ENCODE measurements at places on chromosomes 1 and 21. TPM values are rescaled to one million over a fixed set of nuclear protein-coding genes. Genes with fewer than 3 reads are reported as not detected.

DNA sequence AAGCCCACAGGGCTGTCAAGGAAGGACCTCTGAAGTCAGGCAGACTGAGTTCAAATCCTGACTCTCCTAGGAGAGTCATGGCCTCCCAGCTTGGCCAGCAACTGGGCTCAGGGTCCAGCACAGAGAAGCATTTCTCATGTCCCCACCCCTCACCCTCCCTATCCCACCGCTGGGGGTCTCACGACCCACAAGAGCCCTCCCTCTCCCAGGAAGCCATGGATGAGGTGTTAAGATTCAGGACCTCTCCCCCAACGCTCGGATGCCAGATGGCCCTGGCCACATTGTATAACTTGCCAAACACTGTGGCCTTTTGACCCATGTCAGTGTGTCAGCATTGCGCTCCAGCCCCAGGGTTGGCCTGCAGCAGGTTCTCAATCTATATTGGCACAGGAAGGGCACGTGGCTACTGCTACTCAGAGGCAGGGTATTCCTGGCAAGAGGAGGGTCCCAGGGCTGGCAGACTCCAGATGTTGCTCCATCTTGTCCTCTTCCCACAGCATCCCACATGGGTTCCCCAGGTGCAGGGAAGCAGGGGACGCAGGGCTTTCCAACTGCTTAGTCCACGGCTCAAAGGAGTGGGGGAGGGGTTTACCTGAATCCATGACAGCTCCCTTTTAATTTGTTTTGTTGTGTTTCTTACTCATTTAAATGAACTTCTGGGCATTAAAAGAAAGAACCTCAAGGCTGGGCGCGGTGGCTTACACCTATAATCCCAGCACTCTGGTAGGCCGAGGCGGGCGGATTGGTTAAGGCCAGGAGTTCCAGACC is 10.5 kb downstream of the SLC2A1 start:
- no peak for DNase-seq

DNA sequence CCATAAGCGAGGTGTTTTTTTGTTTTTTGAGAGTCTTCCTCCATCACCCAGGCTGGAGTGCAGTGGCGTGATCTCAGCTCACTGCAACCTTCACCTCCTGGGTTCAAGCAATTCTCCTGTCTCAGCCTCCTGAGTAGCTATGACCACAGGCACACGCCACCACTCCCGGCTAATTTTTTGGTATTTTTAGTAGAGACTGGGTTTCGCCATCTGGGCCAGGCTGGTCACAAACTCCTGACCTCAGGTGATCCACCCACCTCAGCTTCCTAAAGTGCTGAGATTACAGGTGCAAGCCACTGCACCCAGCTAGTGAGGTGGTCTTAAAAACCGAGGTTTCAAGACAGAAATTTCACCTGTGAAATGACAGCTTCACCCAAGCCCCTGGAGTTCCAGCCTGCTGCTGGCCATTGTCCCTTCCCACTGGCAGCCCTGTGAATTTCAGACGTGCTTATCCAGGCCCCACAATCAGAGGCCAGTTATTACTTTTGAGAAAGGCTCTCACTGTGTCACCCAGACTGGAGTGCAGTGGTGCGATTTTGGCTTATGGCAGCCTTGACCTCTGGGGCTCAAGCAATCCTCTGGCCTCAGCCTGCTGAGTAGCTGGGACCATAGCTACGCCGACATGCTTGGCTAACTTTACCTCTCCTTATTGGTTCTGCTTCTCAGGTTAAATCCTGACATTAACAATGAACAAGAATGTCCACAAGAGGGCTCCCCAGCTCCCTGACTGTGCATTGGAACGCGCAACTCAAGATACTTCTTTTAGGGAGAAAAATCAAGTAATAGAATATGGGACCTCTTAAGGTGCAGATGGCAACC is 19.4 kb downstream of the ENO1 start:
- peak; percentile 78 for DNase-seq

DNA sequence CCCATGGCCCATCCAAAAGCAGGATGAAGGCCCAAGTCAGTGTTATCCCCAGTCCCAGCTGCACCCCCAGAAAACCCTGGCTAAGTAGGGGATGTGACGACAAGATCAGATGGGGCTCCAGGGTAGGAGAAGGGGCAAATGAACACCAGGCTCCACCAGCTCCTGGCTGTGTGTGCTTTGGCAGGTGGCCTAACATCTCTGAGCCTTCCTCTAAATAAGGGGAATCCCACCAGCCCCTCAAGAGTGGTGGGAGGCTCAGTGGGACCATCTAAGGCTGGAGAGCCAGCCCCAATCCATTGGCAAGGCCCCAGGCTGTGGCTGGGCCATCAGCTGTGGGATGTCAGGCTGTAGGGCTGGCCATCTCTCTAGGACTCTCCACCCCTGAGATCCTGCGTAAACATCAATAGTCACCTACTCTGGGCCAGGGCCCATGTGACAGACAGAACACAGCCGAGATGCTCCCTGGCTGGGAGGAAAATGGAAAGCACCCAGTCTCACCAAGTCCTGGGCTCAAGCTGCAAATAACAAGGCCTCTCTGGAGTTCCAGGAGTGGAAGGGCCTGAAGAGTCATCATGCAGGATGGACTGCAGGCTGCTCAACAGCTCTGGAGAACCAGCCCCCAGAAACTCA is 7.5 kb downstream of the SDC3 start:
- no peak for DNase-seq

MEAF6 gene
- polyA plus RNA-seq = 108 TPM
